ENCODE measurements at places on chromosomes 7 and 10.

- H3K27ac ChIP-seq = no peak overlapping the region
- no peak for DNase-seq
- H3K27me3 ChIP-seq = no peaks in the 10 kb centered on the region
- no peak overlapping the region for H3K4me3 ChIP-seq
- no peaks in the 10 kb centered on the region for H3K36me3 ChIP-seq
- no peaks in the 10 kb centered on the region for H3K4me1 ChIP-seq
Measured at GRCh38 chr10:97163781-97164501, 21.8 kb downstream of the SLIT1 start.

GRCh38 chr7:29843093-29843492 is 36.8 kb downstream of the WIPF3 start:
- H3K27ac ChIP-seq = no peak overlapping the region
- no peak overlapping the region for H3K4me3 ChIP-seq
- no peaks in the 10 kb centered on the region for H3K36me3 ChIP-seq
- H3K27me3 ChIP-seq = no peaks in the 10 kb centered on the region
- DNase-seq = no peak

DNA sequence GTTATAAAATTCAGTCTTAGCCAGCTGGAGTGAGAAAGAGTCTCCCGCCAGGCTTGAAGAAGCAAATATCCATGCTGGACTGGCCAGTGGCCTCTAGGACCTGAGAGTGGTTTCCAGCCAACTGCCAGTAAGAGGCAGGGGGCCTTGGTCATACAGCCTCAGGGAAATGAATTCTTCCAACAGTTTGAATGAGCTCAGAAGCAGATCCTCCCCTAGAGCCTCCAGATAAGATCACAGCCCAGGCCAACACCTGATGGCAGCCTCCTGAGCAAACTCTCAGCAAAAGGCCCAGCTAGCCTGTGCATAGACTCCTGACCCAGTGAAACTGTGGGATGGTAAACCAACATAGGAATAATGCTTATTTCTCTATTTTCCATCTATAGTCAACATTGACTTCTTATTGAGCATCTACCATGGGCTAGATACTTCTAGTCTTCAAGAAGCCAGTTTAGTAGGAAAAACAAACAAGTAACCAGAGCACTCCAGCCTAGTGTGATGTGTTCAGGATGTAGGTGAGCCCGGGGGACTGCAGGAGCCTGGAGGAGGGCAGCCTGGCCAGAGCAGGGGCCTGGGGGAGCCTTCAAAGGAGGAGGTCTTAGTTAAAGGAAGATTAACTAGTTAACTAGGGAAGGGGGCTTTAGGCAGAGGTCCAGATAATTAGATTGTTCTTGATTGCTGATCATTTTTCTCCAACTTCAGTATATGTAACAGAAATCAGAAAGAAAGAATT is 115.4 kb upstream of the ADO start:
- DNase-seq = no peak
- H3K27ac ChIP-seq = peak overlapping the region; percentile 35
- H3K27me3 ChIP-seq = no peaks in the 10 kb centered on the region
- peaks cover 32% of the 10 kb centered on the region for H3K4me1 ChIP-seq
- H3K36me3 ChIP-seq = no peaks in the 10 kb centered on the region

DNA sequence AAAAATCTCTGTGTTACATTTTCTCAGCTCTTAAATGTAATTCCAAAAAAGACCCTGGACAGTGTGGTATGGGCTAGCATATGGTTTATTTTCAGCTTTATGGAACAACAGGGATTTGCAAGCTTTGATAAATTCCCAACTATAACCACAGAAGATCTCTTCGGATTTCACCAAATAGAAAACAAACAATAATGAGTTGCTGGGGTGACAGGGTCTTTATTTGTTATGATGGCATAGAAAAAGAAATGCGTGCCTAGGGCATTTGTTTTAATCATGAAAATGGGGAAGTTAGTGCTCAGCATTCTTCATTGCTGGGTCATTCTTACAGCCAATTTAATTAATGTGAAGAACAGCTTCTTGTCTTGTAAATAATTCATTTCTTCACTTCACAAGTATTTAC is 139.0 kb downstream of the LRRN3 start:
- no peak overlapping the region for H3K27ac ChIP-seq
- no peak for DNase-seq
- no peaks in the 10 kb centered on the region for H3K27me3 ChIP-seq
- H3K4me3 ChIP-seq = no peak overlapping the region

DNA sequence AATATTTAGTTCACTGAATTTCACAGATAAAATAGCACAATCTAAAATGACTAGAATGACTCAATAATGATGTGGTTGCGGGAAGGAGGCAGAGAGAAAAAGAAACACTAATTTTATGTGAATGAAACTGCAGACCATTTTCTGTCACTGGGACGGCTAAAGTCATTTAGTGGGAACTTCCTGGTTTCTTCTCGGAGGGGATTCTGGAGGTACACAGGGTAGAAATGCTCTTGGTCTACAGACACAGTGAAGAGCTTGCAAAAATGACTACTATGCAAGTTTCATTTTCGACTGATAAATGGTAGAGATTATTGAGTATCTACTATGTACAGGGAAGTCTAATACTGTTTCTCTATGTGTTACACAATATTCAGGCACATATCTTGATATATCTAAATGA is 63.5 kb upstream of the LRRN3 start:
- H3K36me3 ChIP-seq = no peaks in the 10 kb centered on the region
- no peak for DNase-seq
- H3K4me1 ChIP-seq = peaks cover 14% of the 10 kb centered on the region
- H3K27me3 ChIP-seq = no peaks in the 10 kb centered on the region

- DNase-seq = no peak
- H3K27me3 ChIP-seq = no peaks in the 10 kb centered on the region
- no peaks in the 10 kb centered on the region for H3K36me3 ChIP-seq
- peak overlapping the region; percentile 83 for H3K27ac ChIP-seq
- peaks cover 76% of the 10 kb centered on the region for H3K4me1 ChIP-seq
Measured at GRCh38 chr10:110857265-110858171, 14.2 kb upstream of the PDCD4 start.

- H3K4me3 ChIP-seq = no peak overlapping the region
- H3K36me3 ChIP-seq = no peaks in the 10 kb centered on the region
- no peak for DNase-seq
- H3K27ac ChIP-seq = no peak overlapping the region
- H3K4me1 ChIP-seq = no peaks in the 10 kb centered on the region
Measured at GRCh38 chr10:108241166-108241565, 1076.7 kb upstream of the SORCS1 start.

- no peak overlapping the region for H3K27ac ChIP-seq
- no peak overlapping the region for H3K4me3 ChIP-seq
- peaks cover 62% of the 10 kb centered on the region for H3K36me3 ChIP-seq
- no peaks in the 10 kb centered on the region for H3K27me3 ChIP-seq
- H3K4me1 ChIP-seq = no peaks in the 10 kb centered on the region
Measured at GRCh38 chr7:105112440-105113418, 98.7 kb downstream of the KMT2E start.

- no peak for DNase-seq
- H3K4me3 ChIP-seq = no peak overlapping the region
- H3K36me3 ChIP-seq = no peaks in the 10 kb centered on the region
- no peaks in the 10 kb centered on the region for H3K4me1 ChIP-seq
- H3K27ac ChIP-seq = no peak overlapping the region
Measured at GRCh38 chr7:158428837-158429753, 158.5 kb downstream of the PTPRN2 start.

- H3K27me3 ChIP-seq = no peaks in the 10 kb centered on the region
- H3K4me1 ChIP-seq = no peaks in the 10 kb centered on the region
- no peaks in the 10 kb centered on the region for H3K36me3 ChIP-seq
- DNase-seq = no peak
- no peak overlapping the region for H3K4me3 ChIP-seq
Measured at GRCh38 chr7:82678259-82678658, 234.7 kb upstream of the CACNA2D1 start.

DNA sequence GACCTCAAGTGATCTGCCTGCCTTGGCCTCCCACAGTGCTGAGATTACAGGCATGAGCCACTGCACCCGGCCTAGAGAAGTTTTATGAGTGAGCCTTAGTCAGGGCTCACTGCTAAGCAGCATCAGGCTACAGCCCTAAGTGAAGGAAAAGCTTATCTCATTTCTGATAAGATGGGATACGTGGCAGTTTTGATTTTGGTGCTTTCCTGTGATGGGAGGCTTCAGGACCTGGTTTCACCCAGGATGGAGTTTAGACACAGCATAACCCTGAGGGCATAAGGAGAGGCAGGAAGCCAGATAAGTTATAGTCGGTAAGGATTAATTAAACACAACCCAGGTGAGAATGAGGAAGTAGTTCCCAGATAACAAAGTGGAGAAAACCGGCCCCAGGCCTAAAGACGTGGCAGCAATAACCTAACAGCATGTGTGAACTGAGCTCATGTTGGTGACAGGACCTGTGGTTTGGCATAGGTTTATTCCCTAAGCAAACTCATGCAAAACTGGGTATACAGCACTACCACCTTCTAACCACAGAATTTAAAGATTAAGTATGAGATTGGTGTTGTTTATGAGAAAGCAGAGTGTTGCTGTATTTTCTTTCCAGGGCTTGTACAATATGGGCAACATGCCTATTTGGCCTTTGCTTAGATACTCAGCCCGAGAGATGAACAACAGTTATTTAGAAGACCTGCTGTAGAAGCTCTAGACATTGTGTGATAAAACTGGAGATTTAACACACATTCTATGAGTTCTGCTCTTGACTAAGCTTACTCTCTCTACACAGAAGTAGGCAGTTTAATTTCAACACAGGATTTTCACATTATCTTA is 119.4 kb downstream of the COL28A1 start:
- no peak overlapping the region for H3K27ac ChIP-seq
- H3K36me3 ChIP-seq = no peaks in the 10 kb centered on the region
- H3K4me1 ChIP-seq = no peaks in the 10 kb centered on the region

GRCh38 chr10:83522881-83523386 is 616.4 kb upstream of the GHITM start:
- no peaks in the 10 kb centered on the region for H3K36me3 ChIP-seq
- no peak overlapping the region for H3K27ac ChIP-seq
- no peak overlapping the region for H3K4me3 ChIP-seq
- no peaks in the 10 kb centered on the region for H3K4me1 ChIP-seq
- no peaks in the 10 kb centered on the region for H3K27me3 ChIP-seq

DNA sequence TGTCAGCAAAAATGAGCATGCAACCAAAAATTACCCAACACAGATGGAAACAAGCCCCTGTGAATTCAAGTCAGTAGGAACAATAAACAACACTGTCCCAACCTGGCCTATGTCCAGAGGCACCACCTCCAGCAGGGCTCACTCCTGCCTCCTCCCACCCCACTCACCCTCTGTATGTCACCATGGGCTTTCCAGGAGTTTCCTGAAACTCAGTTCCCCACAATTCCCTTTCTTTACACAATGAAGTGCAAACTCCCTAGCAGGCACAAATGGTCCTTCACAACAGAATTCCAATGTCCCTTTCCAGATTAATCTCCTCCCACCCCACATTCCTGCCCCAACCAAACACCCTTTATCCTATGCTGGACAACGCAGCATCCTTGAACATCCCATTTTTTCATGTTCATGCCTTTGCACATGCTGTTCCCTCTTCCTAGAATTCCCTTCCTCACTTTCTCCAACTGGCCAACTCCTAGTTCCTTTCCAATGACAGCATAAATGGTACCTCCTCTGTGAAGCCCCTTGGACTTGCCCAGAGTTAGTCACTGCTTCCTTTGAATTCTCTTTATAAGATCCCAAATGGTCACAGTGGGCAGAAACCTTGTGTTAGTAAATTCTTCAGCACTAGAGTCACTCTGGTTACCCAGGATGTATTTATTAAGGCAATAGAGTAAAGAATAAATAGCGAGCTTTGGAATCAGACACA is 157.5 kb downstream of the SLIT1 start:
- no peaks in the 10 kb centered on the region for H3K4me1 ChIP-seq
- no peaks in the 10 kb centered on the region for H3K27me3 ChIP-seq
- DNase-seq = no peak
- no peak overlapping the region for H3K4me3 ChIP-seq

- H3K4me3 ChIP-seq = no peak overlapping the region
- peaks cover 42% of the 10 kb centered on the region for H3K4me1 ChIP-seq
- no peak for DNase-seq
- H3K27me3 ChIP-seq = no peaks in the 10 kb centered on the region
- no peaks in the 10 kb centered on the region for H3K36me3 ChIP-seq
Measured at GRCh38 chr7:36202398-36202797, 49.3 kb downstream of the EEPD1 start.

DNA sequence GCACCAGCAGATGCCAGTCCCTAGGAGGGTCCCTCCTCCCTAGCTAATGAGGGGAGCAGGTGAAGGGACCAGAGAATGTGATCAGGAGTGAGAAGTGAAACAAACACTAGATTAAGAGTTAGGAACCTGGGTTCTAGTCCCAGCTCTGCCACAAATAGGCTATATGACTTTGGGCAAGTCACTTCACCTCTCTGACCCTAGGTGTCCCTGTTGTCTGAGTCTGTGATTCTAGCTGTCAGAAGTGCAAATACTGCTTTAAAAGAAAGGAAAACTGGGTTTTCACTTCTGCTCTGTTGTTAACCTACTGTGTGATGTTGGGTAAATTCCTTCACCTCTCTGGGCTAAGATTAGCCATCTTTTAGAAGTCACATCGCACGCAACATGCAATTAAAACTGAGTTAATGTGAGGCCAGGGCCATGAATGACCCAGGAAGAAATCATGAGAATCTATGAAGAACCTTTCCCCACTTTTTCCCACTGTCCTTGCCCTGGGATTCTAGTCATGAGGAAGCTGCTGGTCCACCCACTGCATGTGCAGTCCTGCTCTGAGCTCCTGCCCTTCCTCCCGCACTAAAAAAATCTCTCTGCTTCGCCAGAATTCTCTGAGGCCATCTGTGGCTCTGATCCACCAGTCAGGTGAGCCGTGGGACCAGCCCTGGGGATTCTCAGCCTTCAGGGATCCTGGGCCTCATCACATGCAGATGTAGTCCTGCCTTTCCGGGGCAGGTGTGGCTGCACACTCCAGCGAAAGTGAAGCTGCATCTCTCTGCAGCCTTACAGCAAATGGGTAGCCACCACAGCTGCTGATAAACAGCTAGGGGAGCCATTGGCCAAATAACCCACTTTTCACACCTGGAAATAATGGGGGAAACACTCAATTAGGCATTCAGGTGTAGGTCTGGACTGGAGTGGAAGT is 181.7 kb downstream of the PLXNA4 start:
- no peak overlapping the region for H3K27ac ChIP-seq
- no peaks in the 10 kb centered on the region for H3K36me3 ChIP-seq
- H3K4me3 ChIP-seq = no peak overlapping the region
- H3K27me3 ChIP-seq = no peaks in the 10 kb centered on the region
- H3K4me1 ChIP-seq = peaks cover 3% of the 10 kb centered on the region

DNA sequence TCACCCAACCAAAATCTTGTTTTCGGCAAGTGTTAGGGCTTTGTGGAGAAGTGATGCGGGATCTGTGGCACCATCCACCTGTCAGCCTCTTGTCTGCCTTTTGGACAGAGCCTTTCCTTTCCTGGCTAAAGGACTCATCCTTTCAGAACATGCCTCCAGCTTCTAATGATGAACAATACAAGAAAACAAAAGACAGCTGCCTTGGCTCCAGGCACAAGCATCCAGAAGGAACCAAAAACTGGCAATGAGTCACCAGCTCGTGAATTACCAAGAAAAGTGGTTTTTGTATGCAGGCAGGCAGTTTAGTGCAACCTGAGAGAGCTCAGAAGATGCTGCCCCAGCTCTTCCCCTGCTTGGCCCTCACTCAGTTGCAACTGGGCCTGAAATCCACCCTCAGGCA is 84.6 kb upstream of the NAMPT start:
- H3K4me3 ChIP-seq = no peak overlapping the region
- no peak for DNase-seq
- H3K4me1 ChIP-seq = no peaks in the 10 kb centered on the region
- H3K27ac ChIP-seq = no peak overlapping the region
- H3K36me3 ChIP-seq = no peaks in the 10 kb centered on the region

GRCh38 chr10:34731885-34732701 is 83.0 kb downstream of the PARD3 start:
- H3K27ac ChIP-seq = no peak overlapping the region
- H3K27me3 ChIP-seq = no peaks in the 10 kb centered on the region
- H3K4me1 ChIP-seq = no peaks in the 10 kb centered on the region
- no peak for DNase-seq
